Stimulated activated CD4-positive, alpha-beta T cell treated with anti-CD3 and anti-CD28 coated beads, TNF-alpha, amount 100 ng/mL, for 24 hours (primary cell): ENCODE measurements at places on chromosomes 3 and 15.

- peak; percentile 18 for DNase-seq
Measured at GRCh38 chr3:51539291-51539941, 897 bp downstream of the RAD54L2 start.

- DNase-seq: no peak
Measured at GRCh38 chr15:96390986-96391385, 60.5 kb downstream of the NR2F2 start.

DNA sequence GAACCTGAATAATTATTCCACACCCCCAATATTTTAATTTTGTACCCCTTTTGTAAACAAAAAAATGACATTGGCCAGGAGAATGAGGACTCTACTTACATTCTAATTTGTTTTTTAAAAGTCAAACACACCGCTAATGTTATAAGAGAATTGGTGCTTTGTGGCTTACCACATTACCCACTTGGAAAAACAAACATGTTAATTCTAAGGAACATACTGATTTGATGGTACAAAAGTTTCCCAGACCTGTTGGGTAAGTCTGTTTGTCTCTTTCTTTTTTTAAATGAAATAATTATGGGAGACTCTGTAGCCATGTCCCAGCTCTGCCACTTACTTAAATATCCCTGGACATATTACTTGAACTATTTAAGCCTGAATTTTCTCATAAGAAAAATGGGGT, 352.5 kb upstream of the C2CD4B start:
- DNase-seq: no peak

- DNase-seq: no peak
Measured at GRCh38 chr3:32972482-32973146, 21.2 kb downstream of the CCR4 start.

GRCh38 chr3:154864947-154865346, 215.2 kb upstream of the MME start:
- no peak for DNase-seq

DNA sequence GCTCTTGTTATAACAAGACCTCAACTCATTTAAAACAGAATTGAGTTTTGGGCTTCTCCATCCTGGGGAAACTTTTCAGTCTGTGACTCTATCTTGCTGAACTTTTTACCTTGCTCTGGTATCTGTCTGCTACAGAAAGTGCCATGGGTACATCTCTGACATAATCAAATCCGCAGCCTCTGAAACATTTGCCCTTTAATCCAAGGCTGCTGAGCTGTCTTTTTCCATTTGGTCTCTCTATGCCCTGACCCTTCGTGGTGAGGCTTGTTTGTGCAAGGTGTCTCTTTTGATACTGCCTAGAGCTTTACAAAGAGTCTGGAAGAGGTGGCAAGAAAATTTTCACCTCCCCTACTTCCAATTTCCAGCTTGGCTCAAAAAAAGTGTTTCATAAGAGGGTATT, 11.3 kb downstream of the TMEM108 start:
- DNase-seq: no peak

DNA sequence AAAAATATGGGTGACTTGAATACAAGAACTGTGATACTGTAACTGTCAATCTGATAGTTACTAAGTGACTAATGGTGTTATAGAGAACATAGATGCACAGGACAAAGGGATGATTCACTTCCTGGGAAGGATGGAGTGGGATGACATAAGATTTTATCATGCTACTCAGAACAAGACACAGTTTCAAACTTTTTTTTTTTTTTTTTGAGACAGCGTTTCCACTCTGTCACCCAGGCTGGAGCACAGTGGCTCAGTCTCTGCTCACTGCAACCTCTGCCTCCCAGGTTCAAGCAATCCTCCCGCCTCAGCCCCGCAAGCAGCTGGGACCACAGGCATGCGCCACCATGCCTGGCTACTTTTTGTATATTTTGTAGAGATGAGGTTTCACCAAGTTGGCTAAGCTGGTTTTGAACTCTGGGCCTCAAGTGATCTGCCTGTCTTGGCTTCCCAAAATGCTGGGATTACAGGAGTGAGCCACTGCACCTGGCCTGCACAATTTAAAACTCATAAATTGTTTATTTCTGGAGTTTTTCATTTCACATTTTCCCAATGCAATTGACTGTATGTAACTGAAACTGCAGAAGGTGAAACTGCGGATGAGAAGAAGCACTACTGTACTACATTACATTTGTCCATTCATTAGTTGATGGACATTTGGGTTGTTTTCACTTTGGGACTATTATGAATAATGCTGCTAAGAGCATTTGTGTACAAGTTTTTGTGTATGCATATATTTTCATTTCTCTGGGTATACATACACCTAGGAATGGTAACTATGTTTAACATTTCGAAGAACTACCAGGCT, 40.6 kb downstream of the ADIPOQ start:
- DNase-seq: peak; percentile 22

DNA sequence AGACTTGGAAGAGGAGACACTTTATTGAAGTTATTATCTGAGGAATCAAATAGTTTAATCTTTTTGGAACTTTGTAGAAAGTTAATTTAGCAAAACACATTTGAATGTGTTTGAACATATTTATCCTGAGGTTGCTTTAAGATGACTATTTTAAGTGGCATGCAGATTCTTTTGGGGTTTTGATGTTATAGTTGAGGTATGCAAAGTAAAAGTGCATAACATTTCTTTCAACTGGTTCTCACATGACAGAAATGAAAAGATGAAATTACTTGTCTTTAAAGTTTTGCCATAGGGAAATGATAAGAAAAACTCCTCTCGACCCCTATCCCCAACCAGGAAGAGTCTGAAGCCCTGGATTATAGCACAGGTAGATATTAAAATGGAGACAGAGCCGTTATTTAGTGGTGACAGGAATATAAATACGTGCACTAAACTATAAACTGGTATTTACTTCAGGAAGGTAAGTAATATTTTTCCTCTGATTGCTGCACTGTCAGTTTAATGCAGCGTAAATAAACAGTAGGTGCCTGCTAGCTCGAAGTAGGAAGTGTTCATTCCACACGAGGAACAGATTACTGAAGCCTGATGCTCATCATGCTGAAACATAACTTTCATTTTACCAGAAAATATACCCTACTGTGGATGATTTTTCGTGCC, 15.1 kb upstream of the SATB1 start:
- DNase-seq: no peak

DNA sequence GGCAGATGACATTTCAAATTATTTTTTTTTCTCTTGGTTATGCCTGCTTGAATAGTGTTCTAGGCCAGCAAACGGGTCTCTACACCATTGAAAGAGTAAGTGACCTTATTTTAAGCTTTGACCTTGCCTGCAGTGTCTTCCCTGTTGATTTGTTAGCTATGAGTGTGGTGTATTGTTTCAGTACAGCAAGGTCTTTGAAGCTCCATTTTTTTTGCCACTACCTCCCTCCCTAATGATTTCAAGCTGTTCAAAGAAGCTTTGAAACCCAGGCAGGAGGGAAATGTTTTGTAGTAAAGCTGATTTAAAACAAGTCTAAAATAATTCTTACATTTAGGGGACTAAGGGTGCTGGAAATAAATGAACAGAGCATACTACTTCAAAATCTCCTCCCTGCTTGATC, 1249.8 kb downstream of the ROBO1 start:
- no peak for DNase-seq

- no peak for DNase-seq
Measured at GRCh38 chr3:194322678-194323211, 28.4 kb downstream of the CPN2 start.

GRCh38 chr15:39455471-39455991, 125.3 kb upstream of the THBS1 start:
- DNase-seq: no peak

DNA sequence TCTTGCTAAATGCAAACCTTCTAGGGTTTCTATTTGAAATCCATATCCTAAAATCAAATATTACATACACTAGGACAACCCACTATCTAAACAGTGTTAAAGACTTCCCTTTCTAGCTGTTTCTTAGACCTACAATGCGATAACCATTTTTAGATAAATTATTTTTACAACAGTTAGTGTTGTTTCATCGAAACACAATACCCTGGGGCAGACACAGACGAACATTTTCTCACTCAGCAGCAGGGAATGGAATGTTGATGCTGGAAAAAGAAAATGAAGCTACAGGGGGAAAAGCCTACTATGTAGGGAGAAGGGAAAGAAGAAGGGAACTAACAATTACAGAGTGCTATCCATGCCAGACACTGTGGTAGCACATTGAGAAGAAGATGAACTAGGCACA, 6.0 kb upstream of the HERC1 start:
- DNase-seq: no peak

DNA sequence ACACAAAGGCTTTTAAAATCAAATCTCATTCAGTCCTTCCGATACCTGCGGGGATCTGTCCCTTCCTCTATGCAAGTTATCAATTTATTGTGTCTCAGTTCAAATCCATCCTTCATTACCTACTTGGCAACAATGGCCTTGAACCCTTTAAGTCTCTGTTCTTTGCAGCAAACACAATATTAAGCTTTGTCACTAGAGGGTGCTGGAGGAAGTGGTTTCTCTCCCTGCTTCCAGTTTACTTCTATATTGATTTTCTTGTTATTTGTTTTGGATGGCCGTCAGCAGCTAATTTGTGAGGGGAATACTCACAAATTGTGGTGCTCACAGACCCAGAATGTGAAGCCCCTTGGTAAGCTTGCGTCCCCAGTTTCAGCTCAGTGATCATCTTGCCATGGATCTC, 278.3 kb downstream of the FGF12 start:
- DNase-seq: no peak
